ENCODE measurements at places on chromosomes 11 and 22.

DNA sequence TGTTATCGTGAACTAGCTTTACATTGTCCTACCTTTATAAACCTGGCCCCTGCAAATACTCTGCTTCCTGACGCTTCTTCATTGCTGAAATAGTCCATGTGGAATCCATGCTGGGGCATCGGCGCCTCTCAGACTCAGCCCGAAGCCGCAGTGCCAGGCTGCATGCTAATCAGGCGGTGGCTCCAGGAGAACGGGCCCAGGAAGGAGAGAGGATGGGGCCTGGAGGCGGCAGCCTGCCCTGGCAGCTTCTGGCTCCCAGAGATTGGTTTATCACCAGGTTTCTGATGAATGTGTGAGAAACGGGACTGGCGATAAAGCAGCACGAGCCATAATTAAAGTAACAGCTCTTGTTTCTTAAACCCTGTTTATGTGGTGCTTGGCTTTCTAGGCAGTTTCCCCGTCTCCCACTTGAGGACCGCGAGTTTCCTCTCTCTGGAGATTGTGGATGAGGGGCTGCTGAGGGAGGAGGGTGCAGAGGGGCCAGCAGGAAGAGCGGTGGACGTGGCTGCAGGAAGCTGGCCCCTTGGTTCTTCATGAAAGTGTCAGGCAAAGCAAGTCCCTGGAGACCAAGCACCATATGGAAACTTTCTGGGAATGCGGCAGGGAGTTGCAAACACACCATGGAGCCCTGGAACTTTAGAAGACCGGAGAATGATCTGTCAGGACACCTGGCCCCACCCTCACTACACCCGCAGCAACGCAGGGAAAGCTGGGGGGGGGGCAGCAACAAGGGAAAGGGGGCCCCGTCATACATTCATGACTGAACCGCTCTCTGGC, 93.4 kb downstream of the NTM start:
- H3K27me3 ChIP-seq = peaks cover 8% of the 10 kb centered on the region
- no peaks in the 10 kb centered on the region for H3K36me3 ChIP-seq
- DNase-seq = no peak
- H3K4me1 ChIP-seq = no peaks in the 10 kb centered on the region
- no peak overlapping the region for H3K27ac ChIP-seq
- H3K4me3 ChIP-seq = no peak overlapping the region

DNA sequence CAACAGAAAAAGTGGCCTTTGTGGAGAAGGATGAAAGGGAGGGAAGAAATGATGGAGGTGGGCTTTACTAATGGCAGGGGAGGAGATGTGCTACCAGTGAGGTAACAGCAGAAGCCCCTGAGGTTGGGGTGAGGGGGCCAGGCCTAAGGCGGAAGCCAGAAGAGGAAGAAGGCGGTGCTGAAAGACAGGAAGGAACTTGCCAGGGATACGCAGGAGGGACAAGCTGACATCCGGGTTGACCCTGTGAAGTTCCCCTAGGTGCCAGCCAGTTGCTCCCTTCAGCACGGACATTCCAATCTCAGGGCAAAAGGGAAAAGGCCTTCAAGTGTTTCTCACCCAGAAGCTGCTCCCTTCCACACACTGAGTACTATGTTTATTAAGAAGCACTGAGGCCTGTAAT, 2.3 kb upstream of the TIRAP start:
- H3K27me3 ChIP-seq = no peaks in the 10 kb centered on the region
- peaks cover 10% of the 10 kb centered on the region for H3K36me3 ChIP-seq
- no peak overlapping the region for H3K4me3 ChIP-seq
- H3K27ac ChIP-seq = no peak overlapping the region
- H3K4me1 ChIP-seq = peaks cover 21% of the 10 kb centered on the region

DNA sequence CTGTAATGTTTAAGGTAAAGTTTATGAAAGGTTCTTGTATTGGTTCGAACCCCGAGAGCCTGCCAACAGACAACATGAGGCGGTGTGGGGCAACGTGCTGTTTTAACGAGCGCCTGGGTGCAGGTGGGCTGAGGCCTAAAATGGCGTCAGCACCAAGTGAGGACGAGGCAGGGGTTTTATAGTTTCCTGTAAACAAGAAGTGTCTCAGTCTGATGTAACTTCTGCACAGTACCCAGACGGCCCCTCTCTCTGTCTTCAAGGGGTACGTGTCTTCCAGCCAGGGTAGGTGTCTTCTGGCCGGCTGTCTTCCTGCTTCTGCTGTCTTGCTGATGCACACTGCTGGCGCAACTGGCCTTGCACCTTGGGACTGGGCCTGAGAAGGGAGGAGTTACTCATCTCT, 2.7 kb downstream of the PPFIBP2 start:
- no peaks in the 10 kb centered on the region for H3K27me3 ChIP-seq
- H3K4me1 ChIP-seq = peaks cover 31% of the 10 kb centered on the region
- peak overlapping the region; percentile 92 for H3K4me3 ChIP-seq
- DNase-seq = no peak

- H3K27ac ChIP-seq = no peak overlapping the region
- H3K4me3 ChIP-seq = no peak overlapping the region
- H3K27me3 ChIP-seq = no peaks in the 10 kb centered on the region
- H3K4me1 ChIP-seq = no peaks in the 10 kb centered on the region
These were observed 199.2 kb downstream of the MN1 start for GRCh38 chr22:27602390-27602789.

- H3K27me3 ChIP-seq = peaks cover 4% of the 10 kb centered on the region
- H3K36me3 ChIP-seq = peaks cover 11% of the 10 kb centered on the region
- peaks cover 12% of the 10 kb centered on the region for H3K4me1 ChIP-seq
These were observed 5.4 kb downstream of the SHISA8 start for GRCh38 chr22:41909310-41910049.

- peaks cover 9% of the 10 kb centered on the region for H3K4me1 ChIP-seq
- DNase-seq = no peak
- no peak overlapping the region for H3K27ac ChIP-seq
- no peak overlapping the region for H3K4me3 ChIP-seq
- peaks cover 3% of the 10 kb centered on the region for H3K27me3 ChIP-seq
- no peaks in the 10 kb centered on the region for H3K36me3 ChIP-seq
These were observed 98.0 kb upstream of the THY1 start for GRCh38 chr11:119520966-119521365.

DNA sequence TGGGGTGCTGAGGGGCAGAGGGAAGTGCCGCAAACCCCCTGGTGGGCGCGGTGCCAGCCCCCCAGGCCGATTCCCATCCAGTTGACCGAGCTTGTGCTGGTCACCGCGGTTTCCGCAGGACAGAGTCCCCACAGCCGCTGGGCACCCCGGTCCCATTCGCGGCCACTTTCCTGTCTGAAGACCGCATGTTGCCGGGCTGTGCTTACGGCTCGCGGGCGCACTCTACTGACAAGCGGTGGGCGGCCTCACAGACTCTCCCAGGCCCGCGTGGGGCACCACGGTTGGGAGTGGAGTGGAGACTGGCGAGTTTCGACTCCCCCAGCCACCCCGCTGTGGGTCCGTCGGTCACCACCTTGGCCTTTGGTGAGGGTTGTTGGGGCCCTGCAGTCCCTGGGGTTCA, 648 bp upstream of the H19 start:
- no peaks in the 10 kb centered on the region for H3K36me3 ChIP-seq
- H3K27ac ChIP-seq = no peak overlapping the region
- no peaks in the 10 kb centered on the region for H3K4me1 ChIP-seq
- H3K4me3 ChIP-seq = no peak overlapping the region

GRCh38 chr11:532527-532985, 2.8 kb downstream of the HRAS start:
- peaks cover 15% of the 10 kb centered on the region for H3K4me1 ChIP-seq
- H3K27ac ChIP-seq = no peak overlapping the region
- H3K36me3 ChIP-seq = no peaks in the 10 kb centered on the region

- H3K4me1 ChIP-seq = peaks cover 5% of the 10 kb centered on the region
- DNase-seq = no peak
- H3K27me3 ChIP-seq = no peaks in the 10 kb centered on the region
These were observed 87.2 kb upstream of the CADM1 start for GRCh38 chr11:115591380-115591779.

- H3K27ac ChIP-seq = no peak overlapping the region
- no peaks in the 10 kb centered on the region for H3K4me1 ChIP-seq
- H3K36me3 ChIP-seq = no peaks in the 10 kb centered on the region
These were observed 4.5 kb downstream of the ANO5 start for GRCh38 chr11:22197139-22198005.

All from GM12878 (cell line).